ENCODE measurements at places on chromosomes 11 and 22.

- DNase-seq: no peak
These were observed 4.7 kb upstream of the TTC36 start for GRCh38 chr11:118522571-118523072.

- DNase-seq: no peak
These were observed 43.3 kb upstream of the SLC35C1 start for GRCh38 chr11:45761659-45762058.

DNA sequence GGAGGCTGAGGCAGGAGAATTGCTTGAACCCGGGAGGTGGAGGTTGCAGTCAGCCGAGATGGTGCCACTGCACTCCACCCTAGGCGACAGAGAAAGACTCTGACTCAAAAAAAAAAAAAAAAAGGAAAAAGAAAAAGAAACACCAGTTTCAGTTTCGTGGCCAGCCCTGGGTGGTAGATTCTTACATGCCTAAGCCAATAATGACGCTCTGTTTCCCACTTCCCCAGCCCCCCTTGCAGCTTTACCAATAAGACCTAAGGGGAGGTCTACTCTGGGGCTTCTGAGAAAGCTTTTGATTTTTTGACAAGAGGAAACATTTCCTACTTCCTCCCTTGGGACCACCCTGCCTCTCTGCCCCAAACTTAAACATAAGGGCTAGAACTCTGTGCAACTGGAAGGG lies 30.0 kb upstream of the PTPRJ start:
- DNase-seq: peak; percentile 27

DNA sequence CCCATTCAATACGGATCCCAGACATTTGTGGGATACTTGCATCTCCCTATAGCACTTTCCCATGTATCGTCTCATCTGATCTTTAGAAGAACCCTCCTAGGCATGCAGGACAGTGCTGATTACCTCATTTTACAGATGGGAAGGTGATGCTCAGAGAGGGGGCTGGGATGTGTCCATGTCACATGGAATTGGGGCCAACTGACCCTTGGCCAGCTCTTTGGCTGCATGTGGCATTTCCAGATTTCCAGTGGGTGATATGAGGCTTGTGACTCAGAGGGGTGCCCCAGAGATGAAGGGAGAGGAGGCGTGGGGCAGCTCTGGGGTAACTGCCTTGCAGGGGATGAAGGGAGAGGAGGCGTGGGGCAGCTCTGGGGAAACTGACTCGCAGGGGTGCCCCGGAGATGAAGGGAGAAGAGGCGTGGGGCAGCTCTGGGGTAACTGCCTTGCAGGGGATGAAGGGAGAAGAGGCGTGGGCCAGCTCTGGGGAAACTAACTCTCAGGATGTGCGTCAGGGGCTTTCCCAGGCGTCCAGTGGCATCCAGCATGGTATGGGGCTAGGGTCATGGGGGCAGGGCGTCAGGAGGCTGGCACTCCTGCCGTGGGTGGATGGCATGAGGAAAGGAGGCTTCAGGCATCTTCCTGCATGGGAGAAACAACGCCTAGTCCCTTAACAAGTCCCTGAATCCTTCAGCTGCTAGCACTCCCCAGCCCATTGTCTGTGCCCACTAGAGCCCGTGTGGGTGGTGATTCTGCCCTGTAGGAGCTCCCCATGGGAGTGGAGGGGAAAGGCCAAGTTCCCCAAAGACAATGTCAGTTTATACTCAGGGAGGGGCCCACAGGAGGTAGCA lies 11.9 kb upstream of the CERK start:
- DNase-seq: no peak

DNA sequence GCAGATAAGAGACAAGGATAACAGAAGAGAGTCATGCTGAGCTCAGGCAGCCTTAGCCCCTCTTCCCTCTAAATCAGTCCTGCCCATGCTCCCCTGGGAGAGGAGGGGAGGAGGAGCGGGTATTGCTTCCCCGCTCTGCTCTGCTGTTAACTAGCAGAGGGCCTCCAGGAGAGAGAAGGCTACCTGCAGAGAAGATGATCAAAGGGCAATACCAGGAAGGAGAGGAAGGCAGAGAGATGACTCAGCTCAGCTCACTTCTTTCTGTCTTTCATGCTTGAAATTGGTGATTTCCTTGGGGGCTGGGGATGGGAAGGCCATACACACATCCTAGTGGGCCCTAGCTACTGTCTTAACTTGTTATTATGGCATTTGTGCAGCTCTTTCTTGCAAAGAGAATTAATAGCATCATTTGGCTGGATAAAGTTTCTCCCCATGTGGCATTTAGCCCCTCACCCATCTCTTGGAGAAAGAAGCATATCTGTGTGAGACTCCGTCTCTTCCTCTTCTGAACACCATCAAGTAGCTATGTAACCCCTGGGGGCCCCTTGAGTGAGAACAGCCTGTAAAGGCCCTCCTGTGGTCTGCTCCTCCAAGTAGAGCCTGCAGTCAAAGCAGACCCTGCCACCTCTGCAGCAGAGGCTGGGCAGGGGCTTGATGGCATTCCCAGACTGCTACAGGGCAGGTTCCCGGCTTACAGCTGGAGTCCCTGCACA lies 33.4 kb upstream of the AMOTL1 start:
- DNase-seq: no peak

DNA sequence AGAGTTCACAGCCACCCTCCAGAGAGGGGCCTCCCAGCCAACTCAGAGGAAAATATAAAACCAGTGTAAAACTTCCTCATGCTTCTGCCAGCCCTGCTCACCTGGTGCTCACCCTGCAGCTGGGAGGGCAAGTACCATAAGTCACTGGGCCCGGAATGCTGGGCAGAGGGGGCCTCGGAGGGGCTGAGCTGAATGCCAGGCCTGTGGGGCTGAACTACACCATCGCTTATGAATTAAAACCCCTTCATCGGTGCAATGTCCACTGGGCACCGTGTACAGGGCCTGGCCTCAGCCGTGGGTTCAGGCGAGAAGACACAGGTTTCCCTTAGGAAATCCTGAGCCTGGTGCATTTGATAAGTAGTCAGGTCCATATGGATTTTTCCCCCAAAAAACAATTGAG lies 828.6 kb downstream of the TBC1D22A start:
- DNase-seq: no peak

DNA sequence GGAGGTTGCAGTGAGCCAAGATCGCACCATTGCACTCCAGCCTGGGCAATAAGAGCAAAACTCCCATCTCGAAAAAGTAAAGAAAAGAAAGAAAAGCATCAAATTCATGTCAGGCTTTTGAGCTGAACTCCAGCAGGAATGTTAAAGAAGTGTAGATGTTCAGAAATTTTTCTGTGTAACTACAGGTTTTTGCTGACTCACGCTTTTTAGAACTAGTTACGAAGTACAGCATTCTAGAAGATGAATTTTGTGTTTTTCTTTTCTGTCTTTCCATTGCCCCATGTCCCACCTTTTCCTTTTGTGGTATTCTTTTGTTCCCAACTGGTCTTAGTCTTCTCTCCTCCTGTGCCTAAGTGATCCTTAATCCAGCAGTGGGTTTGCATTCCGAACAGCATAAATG lies 56.0 kb upstream of the HORMAD2 start:
- no peak for DNase-seq

DNA sequence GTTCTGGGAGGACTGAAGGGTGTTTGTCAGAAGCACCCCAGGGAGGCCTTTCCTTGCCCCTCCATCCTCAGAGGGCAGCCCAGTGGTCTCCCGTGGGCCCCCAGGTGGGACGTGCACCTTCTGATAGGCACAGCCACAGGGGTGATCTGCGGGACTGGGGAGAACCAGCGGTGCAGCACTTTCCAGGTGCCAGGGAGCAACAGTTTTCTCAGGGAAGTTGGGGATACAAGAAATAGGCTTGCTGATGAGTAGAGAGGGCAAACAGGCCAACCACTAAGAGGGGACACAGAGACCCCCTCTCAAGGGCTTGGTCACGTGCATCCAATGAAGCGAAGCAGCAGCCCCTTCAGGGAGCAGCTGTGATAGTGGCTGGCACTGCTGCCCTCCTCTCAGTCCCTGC lies 107.1 kb upstream of the BID start:
- no peak for DNase-seq

GRCh38 chr11:19790831-19791552 lies 78.4 kb downstream of the NAV2 start:
- DNase-seq: no peak

- no peak for DNase-seq
These were observed 646 bp upstream of the PATZ1 start for GRCh38 chr22:31346733-31347250.

DNA sequence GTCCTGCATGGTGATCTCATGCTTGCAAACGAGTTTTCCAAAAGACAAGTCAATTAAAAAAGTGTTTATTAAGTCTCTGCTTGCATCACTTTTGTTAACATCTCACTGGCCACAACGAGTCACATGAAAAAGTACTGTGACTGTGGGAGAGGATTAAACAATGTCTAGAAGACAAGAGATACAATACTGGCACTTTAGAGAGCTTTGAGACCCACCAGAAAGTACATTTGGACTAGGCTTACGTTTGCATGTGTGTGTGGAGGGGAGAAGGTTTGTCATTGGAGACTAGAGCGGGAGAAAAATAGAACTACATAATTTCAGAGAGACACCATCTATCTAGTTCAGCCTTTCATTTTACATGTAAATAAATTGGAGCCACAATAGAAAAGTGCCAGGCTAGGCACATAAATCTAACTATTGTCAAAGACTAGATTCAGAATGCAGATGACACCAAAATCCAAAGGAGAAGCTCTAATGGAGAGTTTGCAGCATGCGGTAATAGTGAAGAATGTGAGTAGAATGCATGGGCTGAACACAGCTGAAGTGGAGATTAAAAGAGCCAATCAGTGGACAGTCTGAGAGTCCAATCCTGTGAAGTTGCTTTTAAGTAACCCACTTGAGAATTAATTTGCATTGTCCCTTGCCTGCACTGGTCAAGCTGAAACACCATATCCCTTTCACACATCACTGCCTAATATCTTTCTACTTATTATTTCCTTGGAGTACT lies 977.4 kb upstream of the FAT3 start:
- no peak for DNase-seq

DNA sequence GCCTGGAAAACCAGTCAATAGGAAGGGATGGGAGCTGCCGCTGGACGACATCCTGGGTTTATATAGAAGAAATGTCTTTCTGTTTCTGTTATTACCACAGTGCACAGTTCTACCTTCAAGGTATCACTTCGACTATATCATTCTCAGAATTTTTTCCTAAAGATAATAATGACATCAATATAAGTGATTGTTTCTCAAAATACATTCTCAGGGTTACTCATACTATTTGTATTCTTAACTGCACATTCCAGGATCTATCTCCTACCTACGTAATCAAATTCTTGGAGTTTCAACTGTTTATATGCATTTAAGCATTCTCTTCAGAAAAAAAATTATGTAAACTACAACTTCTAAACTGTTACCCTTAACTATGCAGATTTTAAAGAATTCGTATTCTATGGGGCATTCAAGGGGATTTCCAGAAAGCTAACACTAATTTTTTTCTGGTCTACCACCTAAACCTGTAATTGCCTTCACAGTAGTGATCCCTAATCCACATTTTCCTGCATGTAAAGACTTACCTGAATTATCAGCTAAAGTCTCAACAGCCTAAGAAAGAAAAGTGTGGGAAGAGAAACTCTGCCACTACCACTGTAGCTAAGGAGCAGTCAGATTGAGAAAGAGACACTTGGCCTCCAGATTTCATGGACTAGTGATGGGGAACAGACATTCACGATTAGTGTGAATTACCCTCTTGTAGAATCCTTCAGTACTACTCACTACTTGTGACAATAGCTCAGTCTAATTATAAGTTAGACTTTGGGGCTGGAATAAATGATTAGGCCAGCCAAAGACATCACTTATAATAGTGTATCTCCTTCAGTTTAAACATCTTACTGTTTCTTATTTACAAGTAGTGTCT lies at the start of gene OR51B5:
OR51B5 (minus strand) TSS at position 51 of the 862 bp plus-strand sequence; CDS start at position 51, 0 bp downstream.
- DNase-seq: no peak

Data from stimulated activated CD8-positive, alpha-beta memory T cell treated with anti-CD3 and anti-CD28 coated beads, Interleukin-4, amount 100 ng/mL, for 1 hour (primary cell).